ENCODE measurements at places on chromosomes 2 and 18.

GRCh38 chr2:63012541-63012940, 38.1 kb upstream of the OTX1 start:
- DNase-seq = no peak

GRCh38 chr2:173815772-173816171, 149.4 kb downstream of the SP3 start:
- no peak for DNase-seq

DNA sequence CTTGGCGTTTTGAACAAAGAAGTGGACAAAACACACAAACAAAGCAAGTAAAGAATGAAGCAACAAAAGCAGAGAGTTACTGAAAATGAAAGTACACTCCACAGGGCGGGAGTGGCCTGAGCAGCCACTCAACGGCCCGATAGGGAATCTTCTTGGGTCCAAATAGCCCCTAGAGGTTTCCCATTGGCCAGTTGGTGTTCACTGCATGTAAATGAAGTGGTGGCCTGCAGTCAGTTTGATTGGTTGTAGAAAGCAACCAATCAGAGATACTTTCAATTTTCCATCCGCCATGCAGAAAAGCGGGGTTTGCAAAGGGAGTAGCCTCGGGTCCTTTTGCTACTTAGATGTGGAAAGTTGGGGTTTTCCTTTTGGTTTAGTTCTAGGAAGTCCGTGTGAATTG, 31.6 kb downstream of the CYBRD1 start:
- DNase-seq = no peak

GRCh38 chr2:41989501-41990180, 58.2 kb upstream of the PKDCC start:
- no peak for DNase-seq

DNA sequence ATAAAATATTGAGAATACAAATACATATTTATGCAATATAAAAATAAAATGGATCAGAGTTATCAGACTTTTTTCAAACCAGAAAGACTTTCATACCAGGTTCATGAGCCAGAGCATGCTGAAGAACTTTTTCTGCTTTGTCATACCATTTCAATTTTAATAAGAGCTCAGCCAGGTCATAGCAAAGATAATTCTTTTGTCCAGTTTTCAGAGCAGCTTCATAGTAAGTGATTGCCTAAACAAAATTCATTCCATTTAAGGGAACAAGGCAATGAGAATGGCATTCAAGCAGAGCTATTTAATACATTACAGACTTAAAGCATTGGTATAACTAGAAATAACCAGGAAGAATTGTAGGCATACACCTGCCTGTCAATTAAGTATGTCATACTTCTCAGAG, 42.3 kb downstream of the TTC21B start:
- no peak for DNase-seq

- no peak for DNase-seq
Observed at GRCh38 chr2:109645412-109646184, 31.4 kb downstream of the SOWAHC start.

DNA sequence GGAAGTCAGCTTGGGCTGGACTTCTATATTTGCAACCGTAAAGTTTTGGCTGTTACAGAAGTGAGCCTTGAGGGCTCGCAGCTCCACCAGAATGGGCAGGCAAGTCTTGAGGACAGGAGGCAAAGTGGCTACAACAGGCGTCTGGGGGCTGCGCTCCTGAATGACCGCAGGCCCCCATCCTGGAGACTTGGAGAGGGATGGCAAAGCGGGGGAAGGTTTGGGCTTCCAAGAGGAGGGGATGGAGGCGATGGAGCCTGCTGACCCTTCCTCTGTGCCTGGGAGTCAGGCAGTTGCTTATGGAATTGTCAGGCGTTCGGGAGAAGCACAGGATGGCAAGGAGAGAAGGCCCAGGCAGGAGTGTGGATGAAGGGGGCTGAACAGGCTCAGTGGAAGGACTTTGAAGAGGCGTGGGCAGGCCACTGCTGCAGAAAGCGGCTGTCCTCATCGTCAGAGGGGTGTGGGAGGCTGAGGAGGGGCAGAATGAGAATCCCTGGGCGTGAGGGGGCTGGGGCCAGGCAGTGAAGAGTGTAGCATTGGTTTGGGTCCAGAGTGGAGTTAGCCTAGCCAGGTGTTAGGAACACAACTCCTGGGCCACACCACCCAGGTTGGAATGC, 72.3 kb downstream of the INHBB start:
- no peak for DNase-seq

- no peak for DNase-seq
Observed at GRCh38 chr2:62547854-62548253, 41.9 kb upstream of the TMEM17 start.

GRCh38 chr2:152962446-152962845, 244.0 kb downstream of the ARL6IP6 start:
- no peak for DNase-seq

GRCh38 chr18:43596105-43596712, 318.9 kb upstream of the SYT4 start:
- no peak for DNase-seq

DNA sequence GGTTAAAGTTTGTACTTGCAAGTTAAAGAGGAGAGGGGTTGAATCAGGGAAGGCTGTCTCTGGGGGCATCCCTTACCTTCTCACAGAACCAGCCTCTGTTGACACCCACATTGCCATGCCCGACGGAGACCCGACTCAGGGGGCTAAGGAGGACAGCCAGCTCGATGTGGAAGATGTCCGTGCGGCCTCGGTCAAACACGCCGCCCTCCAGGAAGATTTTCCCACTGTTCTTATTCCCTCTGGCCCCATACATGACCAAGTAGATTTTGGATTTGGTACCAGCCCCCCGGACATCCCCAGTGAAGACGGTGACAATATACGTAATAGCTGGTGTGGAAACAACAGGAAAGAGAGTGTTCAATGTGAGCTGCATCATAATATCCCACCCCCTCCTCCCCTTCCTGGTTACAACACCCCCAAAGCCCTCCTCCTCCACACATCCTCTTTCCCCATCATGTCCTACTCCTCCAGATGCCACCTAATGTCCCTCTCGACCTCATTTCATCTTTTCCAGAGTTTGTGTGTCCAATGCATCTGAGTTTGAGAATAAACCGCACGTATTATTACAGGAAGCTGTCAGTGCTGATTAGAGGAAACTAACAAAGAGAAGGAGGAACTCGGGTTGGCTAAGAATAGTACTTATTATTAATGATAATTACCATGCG, 55.7 kb downstream of the LOXHD1 start:
- no peak for DNase-seq

- no peak for DNase-seq
Observed at GRCh38 chr2:147560810-147561535, 283.9 kb upstream of the ACVR2A start.

- no peak for DNase-seq
Observed at GRCh38 chr18:29140590-29140989, 963.7 kb upstream of the CDH2 start.

DNA sequence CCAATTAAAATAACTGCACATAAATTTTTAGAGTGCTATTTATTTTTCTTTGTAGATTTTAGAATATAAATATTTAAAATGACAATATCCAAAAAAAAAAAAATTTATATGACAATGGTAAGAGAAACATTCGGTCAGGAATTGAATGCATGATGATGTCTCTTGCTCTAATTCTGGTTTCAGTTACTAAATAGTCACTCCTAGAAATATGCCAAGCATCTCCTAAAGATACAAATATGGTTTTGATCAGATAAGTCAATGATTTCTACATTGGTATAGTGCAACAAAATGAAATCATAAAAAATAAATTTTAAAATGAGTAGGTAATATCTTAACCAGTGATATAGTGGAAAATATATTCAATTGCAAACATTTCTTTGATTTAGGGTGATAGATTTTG, 95.9 kb upstream of the ACKR3 start:
- no peak for DNase-seq

DNA sequence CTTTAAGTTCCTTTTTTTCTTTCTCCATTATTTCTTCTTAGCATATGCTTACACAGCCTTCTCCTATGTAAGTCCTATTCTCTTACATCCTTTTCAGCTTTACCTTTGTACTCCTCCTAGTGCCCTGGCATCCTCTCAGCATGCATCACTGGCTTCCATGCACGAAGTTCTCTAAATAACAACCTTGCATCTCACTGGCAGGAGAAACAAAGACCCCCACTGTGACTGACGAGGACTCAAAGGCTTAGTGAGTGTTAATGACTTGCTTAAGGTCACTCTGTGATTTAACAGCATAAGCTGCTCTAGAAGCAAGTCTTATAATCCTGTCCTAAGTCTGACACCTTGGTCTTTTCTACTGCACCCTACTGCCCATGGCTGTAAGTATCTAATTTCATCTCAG, 1236.0 kb upstream of the CELF4 start:
- no peak for DNase-seq

Measured in esophagus squamous epithelium (tissue), 5 donors.